IMR-90 (cell line): ENCODE measurements at places on chromosomes 3 and 15.

- H3K27me3 ChIP-seq, result peaks cover 1% of the 10 kb centered on the region; the same call in 1 of the 2 replicates
- H3K4me1 ChIP-seq, result no peaks in the 10 kb centered on the region
- H3K4me3 ChIP-seq, result no peak overlapping the region
- H3K27ac ChIP-seq, result no peak overlapping the region
- no peak for DNase-seq
These were observed 210.1 kb downstream of the CHST2 start for GRCh38 chr3:143329567-143330211.

GRCh38 chr3:46905213-46905560, 27.7 kb downstream of the PTH1R start:
- no peak overlapping the region for H3K4me3 ChIP-seq
- H3K27me3 ChIP-seq, result peaks cover 2% of the 10 kb centered on the region; the same call in 1 of the 2 replicates
- no peak for DNase-seq
- peaks cover 4% of the 10 kb centered on the region; the same call in 1 of the 2 replicates for H3K4me1 ChIP-seq

- H3K4me1 ChIP-seq, result no peaks in the 10 kb centered on the region
- H3K4me3 ChIP-seq, result no peak overlapping the region
- DNase-seq, result no peak
- H3K27me3 ChIP-seq, result no peaks in the 10 kb centered on the region
These were observed 357.7 kb downstream of the CLSTN2 start for GRCh38 chr3:140292684-140293083.

DNA sequence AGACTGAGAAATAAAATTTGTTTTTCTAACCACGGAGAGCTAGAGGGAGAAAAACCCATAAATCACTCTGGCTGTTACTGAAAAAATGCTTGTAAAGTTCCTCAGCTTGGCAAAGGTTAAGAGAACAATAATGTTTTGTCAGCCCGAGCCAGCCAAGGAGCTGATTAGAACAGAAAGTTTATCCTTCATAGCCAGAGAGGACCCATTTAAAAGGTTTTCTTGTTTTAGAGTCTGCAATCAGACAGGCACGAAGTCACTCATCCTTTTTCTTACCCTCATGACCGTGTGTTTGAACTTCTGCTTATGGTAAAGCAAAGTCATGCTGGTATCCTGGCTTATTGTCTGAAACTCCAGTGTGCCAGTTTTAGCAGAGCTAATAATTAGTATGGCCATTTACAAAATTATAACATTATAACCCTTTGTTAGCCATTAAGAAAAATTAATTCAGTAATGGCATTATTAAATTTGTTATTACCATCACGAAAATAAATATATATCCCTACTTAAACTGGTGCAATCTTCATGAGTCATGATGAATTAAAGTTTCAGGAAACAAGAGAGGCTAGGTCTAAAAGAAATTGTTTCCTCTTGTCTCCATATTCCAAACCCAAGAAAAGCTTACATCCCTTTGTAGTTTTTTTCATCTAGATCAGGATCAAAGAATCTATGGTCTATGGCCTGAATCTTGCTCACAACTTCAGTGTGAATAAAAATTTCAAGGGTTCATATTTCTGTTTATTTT, 13.5 kb upstream of the STXBP5L start:
- no peaks in the 10 kb centered on the region for H3K27me3 ChIP-seq
- no peak for DNase-seq
- H3K4me3 ChIP-seq, result no peak overlapping the region
- H3K4me1 ChIP-seq, result no peaks in the 10 kb centered on the region
- no peaks in the 10 kb centered on the region for H3K36me3 ChIP-seq
- H3K27ac ChIP-seq, result no peak overlapping the region

GRCh38 chr15:45197512-45197911, 9.7 kb upstream of the SHF start:
- H3K27ac ChIP-seq, result no peak overlapping the region
- H3K27me3 ChIP-seq, result peaks cover 3% of the 10 kb centered on the region; the same call in 1 of the 2 replicates
- H3K36me3 ChIP-seq, result no peaks in the 10 kb centered on the region
- DNase-seq, result no peak
- H3K4me3 ChIP-seq, result no peak overlapping the region

DNA sequence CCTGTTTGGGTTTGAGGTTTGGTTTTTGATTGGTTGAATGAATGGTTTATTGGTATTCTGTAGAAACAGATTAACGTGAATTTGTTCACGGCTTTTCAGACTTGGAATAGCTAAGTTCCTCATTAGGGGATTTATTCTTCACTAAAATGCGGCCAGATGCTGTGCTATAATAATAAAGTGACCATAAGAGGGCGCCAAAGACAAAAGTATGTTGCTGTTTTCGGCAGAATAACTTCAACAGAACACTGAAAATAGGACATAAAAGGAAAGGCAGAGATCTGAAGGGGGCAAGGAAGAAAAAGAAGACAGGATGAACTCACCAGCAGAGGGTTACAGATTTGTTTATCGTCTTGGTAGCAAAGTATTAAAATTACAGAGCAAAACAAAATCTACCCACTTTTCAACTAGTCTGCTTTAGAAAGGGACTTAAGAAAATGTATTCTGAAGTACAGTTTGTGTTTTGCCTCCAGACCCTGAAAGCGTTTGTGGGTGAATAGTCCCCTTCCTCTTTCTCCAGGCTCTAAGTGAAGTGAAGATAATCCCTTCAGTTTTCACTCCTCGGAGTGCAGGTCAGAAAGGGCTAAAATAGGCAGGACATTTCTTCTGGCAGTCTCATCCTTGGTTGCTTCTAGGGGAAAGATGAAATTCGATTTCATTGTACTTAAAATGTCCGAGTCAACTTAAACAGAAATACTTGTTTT, 147.6 kb downstream of the IL20RB start:
- H3K36me3 ChIP-seq, result no peaks in the 10 kb centered on the region
- H3K27me3 ChIP-seq, result peaks cover 5% of the 10 kb centered on the region
- no peaks in the 10 kb centered on the region for H3K4me1 ChIP-seq
- DNase-seq, result peak; percentile 62

DNA sequence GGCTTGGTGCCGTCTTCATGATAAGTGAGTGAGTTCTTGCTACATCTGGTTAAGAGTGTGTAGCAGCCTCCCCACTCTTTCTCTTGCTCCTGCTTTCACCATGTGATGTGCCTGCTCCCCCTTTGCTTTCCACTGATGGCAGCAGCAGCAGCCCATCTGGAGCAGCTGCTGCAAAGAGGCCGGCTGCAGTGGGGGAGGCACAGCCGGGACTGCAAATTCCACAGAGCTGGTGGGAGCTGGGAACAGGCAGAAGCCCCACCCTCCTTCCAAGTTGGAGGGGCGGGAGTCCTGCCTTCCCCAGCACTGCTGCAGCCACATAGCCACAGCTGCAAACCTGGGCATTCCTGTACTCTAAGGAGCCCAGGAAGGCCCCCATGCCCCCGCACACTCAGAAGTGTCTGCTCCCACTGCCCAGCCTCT, 62.8 kb upstream of the IMPG2 start:
- peaks cover 2% of the 10 kb centered on the region; the same call in 1 of the 2 replicates for H3K4me1 ChIP-seq
- DNase-seq, result peak; percentile 63
- H3K27ac ChIP-seq, result no peak overlapping the region
- H3K36me3 ChIP-seq, result no peaks in the 10 kb centered on the region
- H3K27me3 ChIP-seq, result no peaks in the 10 kb centered on the region

- H3K27ac ChIP-seq, result no peak overlapping the region
- H3K4me3 ChIP-seq, result no peak overlapping the region
- DNase-seq, result no peak
- no peaks in the 10 kb centered on the region for H3K4me1 ChIP-seq
- H3K36me3 ChIP-seq, result no peaks in the 10 kb centered on the region
- H3K27me3 ChIP-seq, result no peaks in the 10 kb centered on the region
These were observed 388.6 kb upstream of the DPH6 start for GRCh38 chr15:35934383-35935049.

GRCh38 chr3:69772152-69772867, 33.0 kb downstream of the MITF start:
- H3K4me1 ChIP-seq, result peaks cover 22% of the 10 kb centered on the region
- no peak overlapping the region for H3K27ac ChIP-seq
- no peaks in the 10 kb centered on the region for H3K27me3 ChIP-seq
- DNase-seq, result no peak
- no peak overlapping the region for H3K4me3 ChIP-seq

- H3K4me1 ChIP-seq, result peaks cover 12% of the 10 kb centered on the region
- H3K36me3 ChIP-seq, result peaks cover 19% of the 10 kb centered on the region; the same call in 1 of the 2 replicates
- peak within 1 kb of the TSS; percentile 79 for H3K4me3 ChIP-seq
- H3K27me3 ChIP-seq, result 0 out of 2 replicates have a peak, but pooled peaks cover 1% of the 10 kb centered on the region
- peak; percentile 43 for DNase-seq
- peak within 1 kb of the TSS; percentile 91 for H3K27ac ChIP-seq
These were observed at the start of gene CHST14 for GRCh38 chr15:40470423-40471104. Gene CHST14, plus strand, starts transcription at chr15:40470984. Its CDS starts 230 bp downstream, at chr15:40471214.

GRCh38 chr15:99630607-99631131, 64.9 kb downstream of the MEF2A start:
- 0 out of 2 replicates have a peak, but pooled peaks cover 1% of the 10 kb centered on the region for H3K36me3 ChIP-seq
- no peak overlapping the region for H3K27ac ChIP-seq
- H3K27me3 ChIP-seq, result no peaks in the 10 kb centered on the region
- H3K4me3 ChIP-seq, result no peak overlapping the region

DNA sequence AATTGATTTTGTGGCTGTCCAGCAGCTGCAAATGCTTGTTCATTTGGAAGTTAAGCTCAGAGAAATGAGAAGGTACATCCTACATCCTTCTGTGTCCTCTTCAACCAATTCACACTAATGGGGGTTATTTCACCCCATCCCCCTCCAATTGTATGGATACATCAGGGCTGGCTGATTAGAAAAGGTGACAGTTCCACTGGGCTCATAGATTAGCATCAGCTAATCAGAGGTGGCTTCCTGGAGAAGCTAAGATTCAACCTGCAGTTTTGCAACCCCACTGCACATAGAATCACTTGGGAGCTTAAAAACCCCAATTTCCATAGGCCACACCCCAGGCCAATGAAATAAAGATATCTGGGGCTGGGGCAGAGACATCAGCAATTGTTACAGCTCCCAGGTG, 217.7 kb upstream of the TLE3 start:
- peaks cover 37% of the 10 kb centered on the region for H3K27me3 ChIP-seq
- no peak overlapping the region for H3K4me3 ChIP-seq
- no peak for DNase-seq
- H3K27ac ChIP-seq, result no peak overlapping the region
- no peaks in the 10 kb centered on the region for H3K36me3 ChIP-seq

DNA sequence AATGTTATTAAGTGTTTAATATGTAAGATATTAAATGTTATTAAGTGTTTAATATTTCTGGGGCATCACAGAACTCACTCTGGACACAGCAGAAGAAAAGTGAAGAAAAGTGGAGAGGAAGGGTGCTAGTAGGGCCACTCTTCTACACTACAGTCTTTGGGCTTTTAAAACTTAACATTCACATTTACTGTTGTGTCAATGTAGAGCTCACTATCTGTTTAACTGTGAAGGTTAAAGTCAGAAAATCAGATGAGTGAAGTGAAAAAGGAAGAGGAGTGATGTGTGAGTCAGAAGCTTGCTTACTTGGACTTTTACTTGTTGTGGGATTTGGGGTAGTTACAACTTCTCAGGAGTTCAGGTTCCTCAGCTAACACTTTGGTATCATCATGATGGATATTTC, 145.3 kb upstream of the DNAJC19 start:
- H3K4me3 ChIP-seq, result no peak overlapping the region
- no peaks in the 10 kb centered on the region for H3K36me3 ChIP-seq
- H3K4me1 ChIP-seq, result no peaks in the 10 kb centered on the region

- no peak overlapping the region for H3K4me3 ChIP-seq
- H3K27me3 ChIP-seq, result peaks cover 7% of the 10 kb centered on the region; the same call in 1 of the 2 replicates
- no peak overlapping the region for H3K27ac ChIP-seq
- H3K4me1 ChIP-seq, result no peaks in the 10 kb centered on the region
- no peaks in the 10 kb centered on the region for H3K36me3 ChIP-seq
These were observed 52.2 kb downstream of the SLCO2A1 start for GRCh38 chr3:133977568-133977967.

DNA sequence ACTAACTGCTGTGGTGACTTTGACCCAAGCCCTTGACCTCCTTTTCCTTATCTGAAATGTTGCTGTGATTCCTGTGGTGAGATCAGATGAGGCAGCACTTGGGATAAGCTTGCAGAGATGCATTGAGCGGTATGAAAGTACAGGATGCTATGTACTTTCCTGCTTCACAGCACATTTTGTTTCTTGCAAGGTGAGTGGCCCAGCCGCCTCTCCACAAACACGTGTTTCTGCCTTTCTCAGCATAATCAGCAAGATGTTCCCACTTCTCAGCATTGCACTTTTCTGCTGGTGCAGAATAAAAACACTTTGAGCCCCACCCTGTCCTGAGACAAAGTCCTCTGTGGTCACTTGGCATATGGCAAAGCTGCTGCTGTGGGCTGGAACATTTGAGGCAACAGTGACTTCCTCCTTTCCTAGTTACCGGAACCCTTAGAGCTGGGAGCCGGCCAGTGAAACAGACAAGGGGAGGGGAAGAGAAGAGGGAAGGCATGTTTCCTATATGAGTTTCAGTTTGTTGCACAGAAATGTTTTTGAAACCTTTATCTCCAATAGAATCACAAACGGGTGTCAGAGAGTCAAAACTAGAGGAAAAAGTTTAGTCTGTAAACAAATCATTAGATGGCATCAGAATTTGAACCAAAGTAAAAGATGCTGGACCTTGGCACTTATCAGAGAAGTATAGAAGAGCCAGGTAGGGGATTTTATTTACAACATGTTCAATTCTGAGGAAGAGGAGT, 5.0 kb downstream of the NUDT16 start:
- DNase-seq, result no peak
- H3K36me3 ChIP-seq, result peaks cover 13% of the 10 kb centered on the region
- H3K4me3 ChIP-seq, result no peak overlapping the region
- no peaks in the 10 kb centered on the region for H3K27me3 ChIP-seq

- H3K36me3 ChIP-seq, result no peaks in the 10 kb centered on the region
- DNase-seq, result no peak
- no peak within 1 kb of the TSS for H3K27ac ChIP-seq
- no peaks in the 10 kb centered on the region for H3K4me1 ChIP-seq
- H3K27me3 ChIP-seq, result peaks cover 19% of the 10 kb centered on the region
These were observed at the start of gene REC114 for GRCh38 chr15:73442968-73443367. Gene REC114, plus strand, starts transcription at chr15:73443164. Its CDS starts 22 bp downstream, at chr15:73443186.

DNA sequence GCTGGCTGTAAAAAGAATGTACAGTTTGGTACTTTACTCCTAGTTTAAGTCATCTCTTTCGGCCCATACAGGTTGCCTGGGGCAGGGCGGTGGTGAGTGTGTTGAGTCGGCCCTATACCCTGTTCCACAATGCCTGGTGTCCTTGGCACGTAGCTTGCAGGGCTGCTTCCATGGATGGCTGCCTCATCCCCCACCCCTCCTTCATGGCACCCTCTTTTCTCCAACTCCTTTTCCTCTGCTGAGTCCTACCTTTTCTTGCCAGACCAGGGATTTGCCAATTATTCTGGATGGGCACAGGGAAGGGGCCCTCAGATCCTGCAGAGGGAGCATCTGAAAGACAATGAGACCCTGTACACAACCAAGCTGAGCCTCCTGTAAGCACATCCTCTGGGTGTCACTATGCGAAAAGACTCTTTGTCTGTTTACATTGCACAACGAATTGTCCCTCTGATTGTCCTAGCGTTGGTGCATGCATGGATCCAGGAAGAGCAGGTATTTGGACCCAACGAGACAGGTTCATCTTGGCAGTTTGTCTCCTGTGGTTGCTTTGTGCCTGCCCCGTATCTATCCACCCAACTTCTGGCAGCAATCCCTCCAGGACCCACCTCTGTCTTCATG, 73.6 kb upstream of the CGNL1 start:
- H3K4me3 ChIP-seq, result no peak overlapping the region
- DNase-seq, result no peak

DNA sequence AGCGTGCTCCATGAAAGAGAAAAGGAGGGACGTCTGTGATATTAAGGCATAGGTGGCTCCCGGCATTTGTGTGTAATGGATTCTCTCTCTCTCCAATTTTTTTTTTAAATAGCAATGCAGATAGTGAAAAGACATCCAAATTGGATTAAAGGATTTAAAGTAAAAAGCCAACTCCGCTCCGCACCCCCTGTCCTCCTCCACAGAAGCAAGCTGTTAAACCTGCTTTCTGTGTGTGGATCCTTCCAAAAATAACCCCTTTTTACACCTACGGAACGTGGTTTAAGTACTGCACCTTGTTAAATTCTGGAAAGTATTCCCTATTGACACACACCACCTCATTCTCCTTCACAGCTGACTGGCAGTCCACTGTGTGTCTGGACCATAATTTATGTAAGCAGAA, 61.6 kb downstream of the ST8SIA2 start:
- H3K4me1 ChIP-seq, result no peaks in the 10 kb centered on the region
- H3K27me3 ChIP-seq, result no peaks in the 10 kb centered on the region
- no peaks in the 10 kb centered on the region for H3K36me3 ChIP-seq
- DNase-seq, result no peak
